Mesenteric fat pad (tissue), 1 donor: ENCODE measurements at places on chromosomes 1 and 21.

DNA sequence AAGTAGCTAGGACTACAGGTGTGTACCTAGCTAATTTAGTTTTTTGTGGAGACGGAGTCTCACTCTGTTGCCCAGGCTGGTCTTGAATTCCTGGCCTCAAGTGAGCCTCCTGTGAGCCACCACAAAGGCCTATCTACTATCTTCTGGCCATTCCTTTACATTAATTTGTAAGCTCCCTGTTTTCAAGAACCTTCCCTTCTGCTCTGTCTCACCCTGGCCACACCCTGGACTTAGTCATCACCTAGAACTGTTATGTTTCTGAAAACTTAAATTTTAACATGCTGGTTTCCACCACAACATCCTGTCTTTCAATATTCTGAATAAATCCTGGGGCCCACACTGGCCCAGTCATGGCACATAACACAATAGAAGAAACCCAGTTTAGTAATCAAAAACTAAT is 4.9 kb upstream of the B4GALT3 start:
- DNase-seq, result no peak

DNA sequence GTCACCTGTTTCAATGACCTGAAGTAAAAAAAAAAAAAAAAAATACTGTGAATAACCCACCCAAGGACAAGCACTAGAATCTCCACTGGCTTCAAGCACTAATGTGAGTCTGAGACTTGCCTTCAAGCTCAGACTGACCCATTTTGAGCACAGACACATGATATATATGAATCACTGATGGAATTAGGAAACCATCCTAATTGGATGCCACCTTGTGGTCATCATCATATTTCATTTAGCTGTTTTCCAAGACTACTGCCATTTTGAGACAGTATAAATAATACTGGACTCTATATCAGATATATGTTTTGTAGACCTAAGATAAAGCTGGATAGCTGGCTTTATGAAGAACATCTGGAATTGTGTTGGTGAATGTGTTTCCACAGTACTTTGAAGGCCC is 1232.0 kb downstream of the KCNT2 start:
- no peak for DNase-seq

DNA sequence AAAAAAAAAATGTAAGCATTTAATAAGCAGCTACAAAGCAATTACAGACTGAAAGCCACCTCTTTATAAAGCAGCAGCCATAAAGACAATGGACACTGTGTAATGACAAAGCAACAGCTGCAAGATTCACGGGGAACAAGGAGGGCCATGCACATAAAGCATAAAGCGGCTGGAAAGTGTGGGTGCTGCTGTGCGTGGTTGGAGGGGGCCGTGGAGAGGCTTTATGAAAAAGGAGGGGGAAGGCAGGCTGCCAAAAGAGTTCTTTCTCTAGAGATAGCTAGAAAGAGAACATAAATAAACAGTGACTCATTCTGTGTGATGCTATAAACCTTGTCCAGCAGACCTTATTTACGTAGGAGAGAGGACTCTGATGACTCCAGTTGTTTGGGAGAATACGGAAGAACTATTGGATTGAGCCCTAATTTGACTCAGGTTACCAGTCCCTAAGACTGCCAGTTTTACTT is 49.3 kb downstream of the ADAMTS1 start:
- no peak for DNase-seq

GRCh38 chr1:149888999-149889289 is 10.4 kb upstream of the BOLA1 start:
- DNase-seq, result peak; percentile 60

DNA sequence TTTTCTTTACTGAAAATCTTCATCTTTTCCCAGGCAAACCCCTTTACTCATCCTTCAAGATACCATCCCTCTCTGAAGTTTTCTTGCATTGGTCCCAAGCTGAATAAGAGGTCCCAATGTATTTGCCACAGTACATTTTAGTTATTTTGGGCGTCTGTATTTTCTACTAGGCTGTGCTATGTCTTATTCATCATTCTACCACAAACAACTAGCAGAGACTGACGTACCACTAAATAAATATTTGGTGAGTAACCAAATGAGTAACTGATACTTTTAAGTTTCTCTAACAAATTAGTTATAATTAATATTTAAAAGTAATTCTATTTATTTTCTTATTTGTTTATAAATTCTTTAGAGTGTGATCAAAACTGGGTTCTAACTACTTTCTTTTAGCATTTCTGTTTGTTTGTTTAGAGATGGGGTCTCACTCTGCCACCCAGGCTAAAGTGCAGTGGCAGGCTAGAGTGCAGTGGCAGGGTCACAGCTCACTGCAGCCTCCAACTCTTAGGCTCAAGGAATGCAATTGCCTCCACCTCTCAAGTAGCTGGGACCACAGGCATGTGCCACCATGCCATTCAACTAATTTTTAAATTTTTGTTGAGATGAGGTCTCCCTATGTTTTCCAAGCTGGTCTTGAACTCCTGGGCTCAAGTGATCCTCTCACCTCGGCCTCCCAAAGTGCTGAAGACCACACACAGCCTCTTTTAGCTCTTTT is 33.1 kb downstream of the NDC1 start:
- DNase-seq, result no peak

- peak; percentile 84 for DNase-seq
These were observed 7.1 kb upstream of the TMEM61 start for GRCh38 chr1:54973205-54973921.

DNA sequence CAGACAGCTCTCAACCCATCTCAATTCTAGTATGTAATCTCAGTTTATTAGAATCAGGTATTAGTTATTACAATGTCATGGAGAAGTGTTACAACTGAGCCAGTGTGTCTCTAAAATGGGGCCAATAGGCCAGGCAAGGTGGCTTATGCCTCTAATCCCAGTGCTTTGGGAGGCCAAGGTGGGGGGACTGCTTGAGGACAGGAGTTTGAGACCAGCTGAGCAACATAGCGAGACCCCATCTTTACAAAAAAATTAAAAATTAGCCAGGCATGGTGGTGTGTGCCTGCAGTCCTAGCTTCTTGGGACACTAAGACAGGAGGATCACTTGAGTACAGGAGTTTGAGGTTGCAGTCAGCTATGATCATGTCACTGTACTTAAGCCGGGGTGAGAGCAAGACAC is 104.9 kb downstream of the BCAR3 start:
- DNase-seq, result peak; percentile 41

DNA sequence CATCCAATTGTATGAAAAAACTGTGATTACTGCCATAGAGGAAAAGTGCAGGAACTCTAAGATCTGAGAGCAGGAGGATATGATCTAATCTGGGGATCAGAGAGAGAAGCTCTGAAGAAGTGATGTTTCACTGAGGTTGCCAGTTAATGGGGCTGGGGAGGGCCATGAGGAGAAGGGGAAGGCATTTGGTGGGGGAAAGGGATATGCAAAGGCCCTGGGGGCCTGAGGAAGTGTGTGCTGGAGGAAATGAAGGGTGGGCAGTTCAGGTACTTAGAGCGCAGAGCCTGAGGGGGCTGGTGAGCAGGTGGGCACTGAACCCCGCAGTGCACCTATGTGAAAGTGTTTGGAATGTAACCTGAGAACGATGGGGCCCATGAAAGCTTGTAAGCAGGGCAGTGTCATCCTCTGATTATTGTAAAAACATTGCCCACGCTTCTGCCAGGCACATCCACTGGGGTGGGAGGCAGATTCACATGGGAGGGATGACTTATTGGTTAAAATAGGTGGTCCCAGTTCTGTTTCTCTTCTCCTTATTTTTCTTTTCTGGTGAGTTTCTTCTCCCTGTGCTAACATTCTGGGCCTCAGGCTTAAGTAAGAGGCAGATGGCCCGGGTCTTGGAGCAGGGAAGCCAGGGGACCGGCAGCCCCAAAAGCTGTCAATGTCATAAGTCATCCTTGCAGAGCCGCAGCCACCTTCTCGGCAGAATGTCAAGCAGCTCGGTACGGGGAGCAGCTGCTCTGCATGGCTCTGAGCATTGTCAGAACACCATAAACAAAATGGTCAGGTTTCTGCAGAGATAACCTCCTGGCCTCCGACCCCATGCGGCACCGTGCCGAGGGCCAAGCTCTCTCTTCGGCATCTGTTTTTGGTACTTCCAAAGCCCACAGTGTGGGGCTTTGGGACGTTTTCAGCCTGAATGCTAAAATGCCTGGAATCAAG is 492.0 kb upstream of the VAMP3 start:
- DNase-seq, result no peak

DNA sequence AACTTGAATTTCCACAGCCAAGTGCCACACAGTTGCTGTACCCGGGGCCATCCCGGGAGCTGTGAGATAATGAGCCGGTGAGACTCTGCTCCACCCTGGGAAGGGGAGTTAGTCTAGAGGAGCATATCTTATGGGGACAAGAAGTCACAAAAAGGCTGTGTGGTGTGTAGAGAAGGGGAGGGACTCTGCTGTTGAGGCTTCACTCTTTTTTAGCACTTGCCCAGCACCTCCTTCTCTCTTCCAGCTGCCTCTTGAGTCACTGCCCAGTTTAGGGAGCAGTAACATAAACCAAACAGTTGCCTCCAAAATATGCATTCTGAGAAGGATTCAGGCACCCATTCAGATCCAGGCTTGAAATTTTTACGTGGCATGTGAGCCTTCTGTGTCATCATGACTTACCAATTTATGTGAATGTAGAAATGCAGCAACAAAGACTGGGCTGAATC is 744 bp upstream of the WDR26 start:
- DNase-seq, result no peak

GRCh38 chr1:107877092-107877491 is 87.9 kb downstream of the VAV3 start:
- no peak for DNase-seq

DNA sequence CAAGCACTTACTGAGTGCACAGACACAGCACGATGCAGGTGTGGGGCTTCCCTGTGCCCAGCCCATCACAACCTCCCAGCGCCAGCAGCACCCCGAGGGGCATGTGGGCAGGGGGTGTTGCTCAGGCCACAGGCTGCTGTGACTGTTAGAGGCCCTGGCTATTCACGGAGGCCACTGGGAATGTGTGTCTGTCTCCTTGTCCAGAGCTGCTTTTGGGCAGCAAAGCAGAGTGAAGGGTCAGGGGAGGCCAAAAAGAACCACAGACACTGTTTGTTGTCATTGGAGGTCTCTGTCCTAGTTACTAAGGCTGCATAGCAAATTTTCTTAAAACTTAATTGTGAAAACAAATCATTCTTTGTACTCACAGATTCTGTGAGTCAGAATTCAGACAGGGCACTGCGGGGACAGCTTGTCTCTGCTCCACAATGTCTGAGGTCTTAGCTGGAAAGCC is 49.6 kb downstream of the TNFRSF8 start:
- DNase-seq, result no peak

GRCh38 chr1:55957276-55957675 is 622.1 kb downstream of the PLPP3 start:
- DNase-seq, result no peak

DNA sequence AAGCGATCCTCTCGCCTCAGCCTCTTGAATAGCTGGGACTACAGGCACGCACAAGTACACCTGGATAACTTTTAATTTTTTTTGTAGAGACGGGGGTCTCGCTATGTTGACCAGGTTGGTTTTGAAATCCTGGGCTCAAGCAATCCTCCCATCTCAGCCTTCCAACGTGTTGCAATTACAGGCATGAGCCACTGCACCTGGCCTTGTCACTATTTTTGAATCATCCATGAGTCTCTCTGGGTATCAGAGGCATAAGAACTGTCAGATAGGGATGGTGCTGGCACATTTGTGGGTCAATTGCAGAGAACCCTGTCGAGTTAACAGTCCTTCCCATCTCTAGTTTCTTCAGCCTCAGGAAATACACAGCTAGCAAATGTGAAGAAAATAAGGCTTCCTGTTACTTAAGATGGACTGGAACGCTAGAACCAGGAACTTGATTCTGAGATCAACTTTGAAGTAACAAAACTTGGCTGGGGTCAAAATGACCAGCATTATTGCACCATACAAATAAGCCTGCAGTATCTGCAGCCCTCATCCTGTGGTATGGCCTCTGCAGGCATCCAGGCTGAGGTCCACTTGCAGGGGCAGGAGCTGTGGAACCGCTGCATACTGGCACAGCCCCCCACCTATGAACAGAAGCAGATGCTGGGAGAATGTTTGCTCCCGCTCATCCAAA is 124.3 kb upstream of the GADD45A start:
- no peak for DNase-seq

DNA sequence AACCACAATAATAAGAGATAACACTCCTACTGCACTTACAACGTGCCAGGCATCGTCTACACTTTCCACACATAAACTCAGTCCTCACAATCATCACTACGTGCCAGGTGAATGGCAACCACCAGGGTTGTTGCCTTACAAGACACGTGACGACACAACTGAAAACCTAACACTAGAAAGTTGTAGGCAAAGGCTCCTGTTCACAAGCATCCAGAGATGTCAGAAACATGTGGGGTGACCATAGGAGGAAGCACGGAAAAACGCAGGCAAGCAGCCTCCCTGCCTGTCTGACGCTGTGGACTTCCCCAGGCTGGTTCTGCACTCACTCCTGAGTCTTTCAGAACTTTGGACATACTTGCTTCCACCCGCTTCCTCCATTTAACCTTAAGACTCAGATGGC is 7.0 kb downstream of the CAPZB start:
- no peak for DNase-seq

- no peak for DNase-seq
These were observed 1.8 kb downstream of the AGPAT3 start for GRCh38 chr21:43866659-43867331.

- DNase-seq, result no peak
These were observed 65.2 kb downstream of the AGPAT3 start for GRCh38 chr21:43930074-43930847.

DNA sequence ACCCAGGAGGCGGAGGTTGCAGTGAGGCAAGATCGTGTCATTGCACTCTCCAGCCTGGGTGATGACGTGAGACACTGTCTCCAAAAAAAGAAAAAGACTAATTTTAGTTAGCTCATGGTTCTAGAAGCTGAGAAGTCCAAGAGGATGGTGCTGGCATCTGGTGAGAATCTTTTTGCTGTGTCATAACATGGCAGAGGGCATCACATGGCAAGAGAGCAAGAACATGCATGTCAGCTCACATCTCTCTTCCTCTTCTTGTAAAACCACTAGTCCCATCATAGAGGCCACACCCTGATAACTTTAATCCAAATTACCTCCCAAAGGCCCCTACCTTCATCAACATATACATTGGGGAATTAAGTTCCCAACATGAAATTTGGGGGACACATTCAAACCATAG is 13.8 kb upstream of the CNN3 start:
- DNase-seq, result no peak

DNA sequence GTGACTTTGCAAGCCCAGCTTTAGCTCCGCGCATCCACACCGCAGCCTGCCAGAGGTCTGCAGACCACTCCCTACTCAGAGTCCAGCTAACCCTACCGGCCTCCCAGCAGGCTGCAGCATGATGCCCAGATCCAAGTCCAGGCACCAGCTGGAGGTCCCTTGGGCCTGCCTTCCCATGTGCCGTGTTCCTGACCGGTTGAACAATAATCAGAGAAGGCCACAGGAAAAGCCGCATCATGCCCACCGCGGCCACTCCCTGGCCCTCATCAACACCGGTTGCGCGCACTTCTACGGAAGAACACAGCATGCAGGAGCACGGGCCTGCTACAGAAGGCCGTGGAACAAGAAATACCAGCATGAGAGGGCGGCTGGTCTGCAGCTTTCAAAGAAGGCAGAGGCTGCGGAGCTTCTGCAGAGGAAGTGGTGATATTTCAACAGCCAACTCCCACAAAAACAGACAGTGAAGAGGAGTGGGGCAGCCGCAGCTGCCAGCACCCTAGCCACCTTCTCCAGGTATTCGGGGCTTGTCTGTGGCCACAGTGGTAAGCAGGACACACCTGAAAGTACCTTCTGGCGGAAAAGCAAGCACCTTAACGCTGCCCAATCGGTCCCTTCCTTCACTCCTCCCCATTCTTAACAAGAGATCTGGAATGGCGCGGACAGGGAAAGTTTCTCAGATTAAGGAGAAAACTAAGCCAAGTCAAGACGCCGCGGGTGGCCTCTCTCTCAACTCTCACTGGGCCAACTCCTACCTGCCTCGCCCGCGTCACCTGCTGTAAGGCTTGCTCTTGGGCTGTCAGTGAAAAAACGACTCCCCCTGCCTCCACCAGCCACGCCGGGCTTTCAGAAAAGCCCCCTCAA is 1.5 kb downstream of the PGBD5 start:
- no peak for DNase-seq
